ENCODE measurements at places on chromosomes 4 and X. TPM values are rescaled to one million over a fixed set of nuclear protein-coding genes. Genes with fewer than 3 reads are reported as not detected.

DNA sequence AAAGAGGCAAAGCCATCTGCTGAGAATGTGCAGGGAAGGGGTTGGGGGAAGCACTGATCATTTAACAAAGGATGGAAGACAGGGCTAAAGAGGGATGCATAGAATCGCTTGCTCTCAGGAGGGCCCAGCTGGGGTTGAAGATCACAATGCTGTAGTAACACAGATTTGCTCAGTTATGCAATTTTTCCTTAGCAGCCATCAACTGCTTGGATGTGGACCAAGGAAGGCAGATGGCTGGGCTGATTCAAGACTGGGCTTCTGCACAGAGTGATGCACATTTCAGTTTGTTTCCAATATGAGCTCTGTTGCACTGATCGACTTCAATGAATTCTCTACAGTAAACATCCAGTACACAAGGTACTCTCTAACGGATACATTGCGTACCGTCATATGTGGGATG lies 127.8 kb upstream of the TBL1X start:
- no peak for DNase-seq

GRCh38 chr4:133355633-133356032 lies 206.5 kb downstream of the PCDH10 start:
- DNase-seq, result no peak

- no peak for DNase-seq
These were observed 23.3 kb downstream of the ARHGAP24 start for GRCh38 chr4:85498068-85498733.

DNA sequence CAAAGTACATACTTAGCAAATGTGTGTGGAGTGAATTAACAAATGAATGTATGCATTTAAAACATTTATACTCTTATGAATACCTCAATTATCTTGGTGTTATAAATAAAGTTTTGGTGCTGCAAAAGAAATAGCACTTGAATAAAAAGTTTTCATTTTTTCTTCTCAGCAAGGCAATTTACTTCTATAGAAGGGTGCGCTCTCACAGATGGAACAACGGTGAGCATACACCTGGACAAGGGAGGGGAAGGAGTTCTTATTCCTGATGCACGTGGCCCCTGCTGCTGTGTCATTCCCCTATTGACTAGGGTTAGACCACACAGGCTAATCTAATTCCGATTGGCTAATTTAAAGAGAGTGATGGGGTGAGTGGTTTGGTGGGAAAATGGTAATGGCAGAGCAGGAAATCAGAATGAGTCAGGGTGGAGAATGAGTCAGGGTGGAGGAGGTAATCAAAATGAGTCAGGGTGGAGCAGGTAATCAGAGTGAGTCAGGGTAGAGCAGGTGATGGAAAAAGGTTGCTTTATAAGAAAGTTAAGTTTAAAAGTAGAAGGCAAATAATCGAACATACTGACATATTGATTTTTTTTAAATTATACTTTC lies 28.2 kb upstream of the PGK1 start:
- DNase-seq, result no peak

DNA sequence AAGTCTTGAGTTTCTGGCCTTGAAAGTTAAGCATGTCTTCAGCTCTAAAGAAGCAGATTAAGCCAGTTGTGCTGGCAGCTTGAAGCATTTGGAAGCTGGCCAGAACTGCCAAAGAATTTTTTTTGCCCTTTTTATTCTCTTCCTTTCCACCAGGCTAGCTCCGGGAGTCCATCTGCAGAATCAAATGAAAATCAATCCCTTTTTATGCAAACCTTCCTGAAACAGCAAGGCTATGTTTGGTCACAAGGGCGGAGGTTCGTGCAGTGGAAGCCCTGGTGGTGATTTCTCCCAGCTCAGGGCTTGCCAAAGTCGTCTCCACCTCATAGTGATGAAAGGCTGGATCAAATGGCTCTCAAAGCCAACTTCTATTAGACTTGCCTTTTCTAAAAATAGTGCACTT lies 21.6 kb upstream of the C4orf54 start:
- no peak for DNase-seq

GAGE12E gene
- not detected for total RNA-seq

NEUROG2 gene
- not detected for total RNA-seq

Measured in endodermal cell (in vitro differentiated cells).